Osteocyte (in vitro differentiated cells): ENCODE measurements at places on chromosomes 11 and 22.

GRCh38 chr11:6607190-6607795 is 3.7 kb downstream of the ILK start:
- peak; percentile 13 for DNase-seq

GRCh38 chr22:45638834-45639746 is 32.5 kb upstream of the ATXN10 start:
- DNase-seq, result no peak

- DNase-seq, result no peak
These were observed 68.3 kb downstream of the BCR start for GRCh38 chr22:23248583-23248982.

DNA sequence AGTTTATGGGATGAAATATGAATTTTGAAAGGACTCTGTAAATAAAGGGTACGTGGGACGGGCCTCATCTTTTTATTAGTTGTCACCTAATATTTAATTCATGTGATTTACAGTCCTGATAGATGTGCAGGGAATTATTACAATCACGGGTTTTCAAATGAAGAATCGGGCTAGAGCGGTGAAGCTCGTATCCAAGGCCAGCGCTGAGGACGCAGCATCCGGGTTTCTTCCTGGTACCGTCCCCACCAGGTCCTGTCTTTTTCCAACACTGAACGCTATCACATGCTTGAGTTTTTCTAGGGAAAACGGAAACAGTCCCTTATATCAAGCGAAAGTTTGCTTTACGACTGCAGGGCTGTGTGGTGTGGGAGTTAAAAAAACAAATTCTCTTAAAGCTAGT is 787 bp downstream of the SMDT1 start:
- DNase-seq, result no peak

DNA sequence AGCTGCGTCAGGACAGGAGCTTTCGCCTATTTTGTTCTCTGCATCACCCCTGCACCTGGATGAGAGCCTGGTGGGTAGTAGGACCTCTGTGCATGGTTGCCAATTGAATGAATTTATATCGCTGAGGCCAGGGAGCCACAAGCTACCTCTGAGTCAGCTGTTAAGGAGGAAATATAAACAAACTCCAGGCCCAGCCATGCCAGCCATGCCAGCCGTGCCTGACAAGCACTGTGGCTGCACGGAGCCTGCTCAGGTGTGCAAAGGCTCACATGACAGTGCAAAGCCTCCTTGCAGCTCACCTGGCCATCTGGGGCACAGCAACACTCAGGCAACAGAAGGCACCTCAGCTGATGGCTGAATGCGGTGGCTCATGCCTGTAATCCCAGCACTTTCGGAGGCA is 33.7 kb upstream of the LINC01488 start:
- no peak for DNase-seq

DNA sequence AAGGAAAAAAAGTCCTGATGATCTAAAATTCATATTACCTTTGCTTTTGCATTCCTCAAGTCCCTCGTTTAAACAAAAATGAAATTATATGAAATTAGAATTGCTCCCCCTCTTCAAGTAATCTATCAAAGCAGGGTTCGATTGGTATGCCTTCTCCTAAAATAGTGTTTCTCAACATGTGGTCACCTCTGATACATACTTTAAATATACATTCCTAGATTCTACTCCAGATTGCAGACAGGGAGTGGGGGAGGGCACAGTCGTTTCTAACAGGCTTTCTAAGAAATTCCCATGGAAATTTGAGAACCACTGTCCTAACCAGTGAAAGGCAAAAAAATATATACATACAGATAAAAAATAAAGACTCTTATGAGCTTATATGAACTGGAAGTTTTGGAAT is 22.6 kb upstream of the IRAG1 start:
- DNase-seq, result no peak

- DNase-seq, result no peak
These were observed 38.6 kb upstream of the HSPA8 start for GRCh38 chr11:123100379-123101085.

- no peak for DNase-seq
These were observed 5.6 kb downstream of the PIM3 start for GRCh38 chr22:49966041-49966773.

DNA sequence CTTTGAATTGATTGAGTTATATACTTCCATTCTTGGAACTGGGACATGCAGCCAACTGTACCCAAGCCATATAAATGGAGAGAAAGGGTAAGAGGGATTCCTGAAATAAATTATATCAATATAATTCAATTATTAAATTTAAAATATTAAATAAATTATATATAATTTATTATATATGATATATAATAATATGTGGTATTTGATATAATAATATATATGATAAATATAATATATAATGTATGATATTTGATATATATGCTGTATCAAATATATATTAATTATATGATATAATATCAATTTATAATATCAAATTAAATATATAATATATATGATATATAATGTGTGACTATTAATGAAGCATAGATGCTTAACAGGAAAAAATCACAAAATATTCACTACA is 677.0 kb downstream of the NELL1 start:
- DNase-seq, result no peak

DNA sequence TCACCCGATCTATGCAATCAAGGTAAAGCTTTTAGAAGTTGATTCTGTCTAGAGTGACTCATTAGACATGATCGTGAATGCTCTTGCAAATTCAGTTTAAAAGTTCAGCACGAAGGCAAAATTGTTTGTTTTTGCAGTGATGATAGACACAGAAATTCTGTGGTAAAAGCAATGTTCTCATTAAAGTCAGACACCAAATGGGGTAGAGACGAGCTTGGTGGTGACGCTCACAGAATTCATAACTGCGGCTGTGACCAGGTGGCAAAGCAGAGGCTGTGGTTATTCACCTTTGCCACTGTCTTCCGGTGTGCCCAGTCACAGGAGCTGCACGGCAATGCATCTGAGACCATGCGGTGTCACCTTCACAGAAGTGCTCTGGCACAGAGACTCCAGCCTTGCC is 83.4 kb downstream of the WNT7B start:
- no peak for DNase-seq

DNA sequence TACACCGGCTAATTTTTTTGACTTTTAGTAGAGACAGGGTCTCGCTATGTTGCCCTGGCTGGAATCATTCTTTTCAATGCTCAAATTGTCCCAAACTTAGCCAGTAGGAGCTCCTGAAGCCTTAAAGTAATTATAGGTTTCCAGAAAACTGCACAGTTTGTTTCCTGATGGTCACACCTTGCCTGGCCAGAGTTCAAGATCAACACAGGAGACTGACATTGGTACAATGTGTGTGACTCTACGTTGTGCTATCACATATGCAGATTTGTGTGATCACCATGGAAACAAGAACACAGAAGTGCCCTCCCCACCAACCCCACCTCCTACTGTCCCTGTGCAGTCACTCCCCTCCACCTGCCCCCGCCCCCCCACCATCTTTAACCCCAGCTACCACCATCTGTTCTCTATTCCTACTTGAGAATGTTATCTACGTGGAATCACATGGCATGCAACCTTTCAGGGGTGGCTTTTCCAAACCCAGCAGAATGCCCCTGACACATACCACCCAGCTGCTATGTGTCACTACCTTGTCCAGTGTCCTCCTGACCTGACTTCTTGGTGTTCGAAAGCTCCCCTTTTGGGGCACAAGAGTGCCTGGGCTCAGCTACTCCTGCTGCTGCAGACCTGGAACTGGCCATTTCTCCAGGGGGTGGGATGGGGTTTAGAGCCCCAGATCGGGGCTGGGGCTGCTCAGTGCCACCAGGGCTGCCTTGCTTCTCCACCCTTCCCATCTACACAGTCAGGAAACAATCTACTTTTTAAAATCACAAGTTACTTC is 6.1 kb upstream of the NAP1L4 start:
- no peak for DNase-seq
